ENCODE measurements at places on chromosomes 4 and X.

GRCh38 chrX:18170910-18171309, 49.8 kb downstream of the BEND2 start:
- no peak for DNase-seq

- DNase-seq, result no peak
Observed at GRCh38 chrX:123432361-123433150, 248.5 kb downstream of the GRIA3 start.

DNA sequence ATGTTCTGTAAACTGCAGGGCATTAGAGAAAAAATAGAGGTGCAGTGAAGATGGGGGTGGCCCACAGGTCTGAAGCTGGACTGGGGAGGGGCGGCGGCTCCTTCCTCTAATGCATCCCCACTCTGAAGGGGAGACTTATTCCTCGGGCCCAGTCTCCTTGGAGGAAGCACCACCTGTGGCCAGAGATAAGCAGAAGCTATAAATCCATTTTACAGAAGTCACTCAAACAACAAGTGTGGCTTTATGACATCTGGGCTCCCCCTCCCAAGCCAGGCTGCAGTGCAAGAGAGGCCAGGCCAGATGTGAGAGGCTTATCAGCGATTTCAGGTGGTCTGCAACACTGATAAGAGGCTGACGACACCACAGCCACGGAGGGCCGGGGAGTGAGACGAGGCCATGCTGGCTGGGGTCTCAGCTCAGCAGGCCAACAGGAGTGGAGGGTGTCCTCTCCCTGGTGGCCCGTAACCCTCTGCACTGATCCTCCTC, 15.8 kb downstream of the CYTL1 start:
- DNase-seq, result no peak

DNA sequence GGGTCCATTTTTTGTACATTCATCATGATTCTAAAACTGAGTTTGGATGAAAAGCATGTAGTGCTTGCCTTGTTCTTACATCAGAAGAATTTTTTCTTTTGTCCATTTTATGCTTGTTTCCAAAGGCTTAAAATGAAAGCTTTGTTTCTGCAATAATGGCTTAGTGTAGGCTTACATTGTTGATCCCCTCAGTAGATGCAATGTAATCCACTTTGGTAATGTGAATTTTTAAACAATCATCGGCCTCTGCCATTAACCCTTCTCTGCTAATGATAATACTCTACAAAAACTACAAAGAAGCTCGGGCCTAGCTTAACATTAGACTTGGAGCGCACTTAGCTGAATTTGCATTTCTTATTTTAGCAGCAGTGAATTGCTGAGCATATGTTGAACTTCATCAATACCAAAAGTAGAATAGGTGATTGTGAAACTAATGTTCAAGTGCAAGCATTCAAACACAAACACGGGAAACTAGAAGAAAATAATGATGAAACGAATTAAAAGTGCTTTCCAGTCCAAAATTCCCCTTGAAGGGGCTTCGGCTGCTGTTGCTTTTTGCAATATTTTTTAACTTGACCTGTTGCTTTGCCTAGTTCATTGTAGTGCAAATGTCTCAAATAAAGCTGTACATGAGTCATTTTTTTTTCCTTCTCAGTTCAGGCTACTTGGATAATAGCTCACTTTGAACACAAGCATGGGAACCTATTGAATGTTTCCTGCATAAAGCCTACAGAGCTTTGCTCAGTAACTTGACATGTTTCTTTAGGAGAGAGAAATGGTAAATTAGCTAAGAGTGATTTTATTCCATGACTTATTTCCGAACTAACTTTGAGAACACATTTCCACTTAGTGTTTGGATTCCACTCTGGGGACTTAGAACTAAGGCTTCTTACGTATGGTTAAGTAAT, 66.5 kb downstream of the SLIT2 start:
- DNase-seq, result no peak

DNA sequence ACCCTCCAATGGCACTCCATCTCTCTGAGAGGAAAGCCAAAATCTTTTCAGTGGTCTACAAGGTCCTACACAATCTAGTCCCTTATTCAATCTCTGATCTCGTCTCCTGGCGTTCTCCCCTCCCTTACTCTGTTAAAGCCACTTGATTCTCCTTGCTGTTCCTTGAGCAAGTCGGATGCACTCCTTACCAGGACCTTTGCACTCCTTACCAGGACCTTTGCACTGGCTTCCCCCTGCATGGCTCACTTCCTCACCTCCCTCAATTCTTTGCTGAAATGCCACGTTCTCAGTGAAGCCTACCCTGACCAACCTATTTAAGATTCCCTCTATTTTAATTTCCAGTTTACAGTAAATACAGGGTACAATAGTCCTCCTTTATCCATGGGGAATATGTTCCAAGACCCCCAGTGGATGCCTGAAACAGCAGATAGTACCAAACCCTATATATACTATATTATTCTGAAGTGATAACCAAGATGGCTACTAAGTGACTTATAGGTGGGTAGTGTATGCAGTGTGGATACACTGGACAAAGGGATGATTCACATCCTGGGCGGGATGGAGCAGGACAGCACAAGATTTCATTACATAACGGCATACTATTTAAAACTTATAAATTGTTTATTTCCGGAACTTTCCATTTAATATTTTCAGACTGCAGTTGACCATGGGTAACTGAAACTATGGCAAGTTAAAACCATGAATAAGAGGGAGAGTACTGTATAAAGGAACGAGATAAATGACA, 6.5 kb upstream of the DLG3 start:
- no peak for DNase-seq
